ENCODE measurements at places on chromosomes 1 and 21.

DNA sequence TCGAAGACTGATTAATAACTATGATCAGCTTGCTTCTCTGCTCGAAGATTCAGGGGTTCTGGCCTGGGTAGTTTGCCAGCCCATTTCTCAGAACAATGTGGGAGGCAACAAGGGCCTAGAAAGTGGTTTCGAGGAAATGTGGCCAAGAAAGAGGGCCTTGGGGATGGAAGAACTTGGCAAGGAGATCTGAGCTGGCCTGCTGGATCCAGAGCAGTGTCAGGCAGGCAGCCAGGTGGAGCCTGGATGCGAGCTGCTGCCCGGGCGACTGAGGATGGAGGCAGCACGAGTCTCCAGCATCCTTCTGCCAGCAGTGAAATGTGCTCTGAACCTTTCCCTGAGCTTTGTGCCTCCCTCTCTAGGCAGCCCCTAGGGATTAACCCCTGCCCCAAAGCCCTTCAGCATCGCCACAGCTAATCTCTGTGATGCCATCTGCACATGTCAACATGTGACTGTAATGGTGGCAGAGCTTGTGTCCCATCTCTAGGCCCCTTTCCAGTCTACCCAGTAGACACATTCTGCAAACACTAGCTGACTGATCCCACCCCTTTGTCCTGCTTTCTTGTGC lies 61.0 kb upstream of the NEK2 start:
- no peak for DNase-seq

DNA sequence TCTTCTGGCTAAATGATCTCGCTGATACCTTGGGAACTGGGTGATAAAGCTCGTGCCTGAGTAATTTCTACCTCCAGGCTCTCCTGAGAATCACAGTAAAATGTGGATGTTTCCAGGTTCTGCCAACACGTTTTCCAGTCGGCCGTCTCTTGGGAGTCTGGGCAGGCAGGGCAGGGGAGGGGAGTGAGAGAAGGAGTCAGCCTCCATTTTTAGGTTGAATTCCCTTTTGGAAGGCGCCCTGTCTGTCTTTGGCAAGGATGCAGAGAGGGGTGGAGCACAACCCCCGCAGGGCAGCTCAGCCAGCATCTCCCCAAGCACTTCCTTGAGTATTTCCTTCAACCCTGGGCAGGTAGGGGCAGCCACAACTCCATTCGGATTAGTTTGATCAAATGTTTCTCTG lies 15.5 kb upstream of the ACTRT2 start:
- no peak for DNase-seq

DNA sequence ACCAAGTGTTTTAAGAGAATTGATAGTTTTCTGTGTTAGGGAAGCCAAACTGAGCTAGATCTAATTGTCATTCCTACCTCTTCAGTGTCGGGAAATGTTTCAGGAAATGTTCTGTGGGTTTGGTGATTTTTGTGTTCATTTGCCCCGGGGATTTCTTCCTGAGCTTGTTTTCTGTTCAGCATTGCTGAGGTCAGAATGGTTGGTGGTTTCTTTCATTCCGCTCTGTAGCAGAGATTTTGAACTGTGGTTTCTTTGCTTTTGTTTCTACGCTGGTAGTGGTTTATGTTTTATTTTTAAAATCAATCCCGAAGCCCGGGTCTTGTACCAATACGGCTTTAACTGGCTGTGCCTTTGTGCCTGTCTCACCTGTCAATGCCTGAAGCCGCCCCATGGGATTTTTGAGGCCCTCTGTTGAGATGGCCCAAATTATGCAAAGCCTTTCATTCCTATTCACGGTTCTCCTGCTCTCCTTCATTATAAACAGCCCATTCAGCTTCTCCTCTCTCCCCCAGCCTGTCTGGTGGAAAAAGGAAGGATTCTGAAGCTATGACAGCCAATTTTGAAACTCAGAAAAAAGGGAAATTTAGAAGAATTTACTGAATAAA lies 417.2 kb upstream of the KAZN start:
- DNase-seq = no peak

GRCh38 chr1:228317891-228318810 lies 88.5 kb downstream of the TRIM11 start:
- DNase-seq = no peak

GRCh38 chr1:87024936-87025540 lies 110.6 kb downstream of the HS2ST1 start:
- DNase-seq = no peak

GRCh38 chr1:151802372-151802771 lies 2.8 kb downstream of the LINGO4 start:
- no peak for DNase-seq

DNA sequence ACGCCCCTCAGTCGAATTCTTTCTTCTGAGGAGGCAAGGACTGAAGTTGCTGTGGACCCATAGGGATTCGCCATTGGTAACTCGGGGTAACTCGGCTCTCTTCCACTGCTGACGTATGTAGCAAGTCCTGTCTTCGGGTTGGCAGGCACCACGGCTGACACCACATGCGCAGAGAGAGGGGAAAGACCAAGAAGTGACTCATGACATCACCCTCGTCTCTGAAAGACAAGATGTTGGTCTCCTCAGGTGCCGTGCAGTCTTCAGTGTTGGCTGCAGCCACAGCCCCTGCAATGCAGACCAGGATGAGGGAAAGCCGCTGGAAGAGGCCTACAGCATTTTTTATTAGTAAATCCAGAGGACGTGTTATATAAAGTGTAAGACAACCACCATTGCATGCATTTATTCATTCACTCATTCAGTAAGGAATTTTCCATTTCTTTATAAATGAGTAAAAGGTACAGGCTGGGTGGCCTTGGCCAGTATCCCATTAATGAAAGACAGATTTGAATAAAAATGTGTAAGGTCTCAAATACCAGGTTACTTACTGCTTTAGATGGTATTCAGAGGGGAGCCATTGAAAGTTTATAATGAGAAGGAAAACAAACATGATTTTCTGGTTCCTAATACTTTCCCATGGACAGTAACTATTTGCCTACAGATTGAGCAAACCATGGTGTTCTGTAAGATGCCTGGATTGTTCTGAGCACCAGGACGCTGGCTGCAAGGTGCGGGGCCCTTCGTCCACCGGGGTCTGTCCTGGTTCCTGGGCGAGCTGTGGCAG lies 50.7 kb upstream of the IRF2BP2 start:
- DNase-seq = no peak

GRCh38 chr1:1527092-1527816 lies 13.2 kb downstream of the TMEM240 start:
- no peak for DNase-seq

- DNase-seq = no peak
These were observed 10.7 kb downstream of the SH2D2A start for GRCh38 chr1:156805766-156806511.
